ENCODE measurements at places on chromosomes 2 and 18.

GRCh38 chr18:10579079-10579867 lies 53.4 kb downstream of the NAPG start:
- DNase-seq = peak; percentile 47

DNA sequence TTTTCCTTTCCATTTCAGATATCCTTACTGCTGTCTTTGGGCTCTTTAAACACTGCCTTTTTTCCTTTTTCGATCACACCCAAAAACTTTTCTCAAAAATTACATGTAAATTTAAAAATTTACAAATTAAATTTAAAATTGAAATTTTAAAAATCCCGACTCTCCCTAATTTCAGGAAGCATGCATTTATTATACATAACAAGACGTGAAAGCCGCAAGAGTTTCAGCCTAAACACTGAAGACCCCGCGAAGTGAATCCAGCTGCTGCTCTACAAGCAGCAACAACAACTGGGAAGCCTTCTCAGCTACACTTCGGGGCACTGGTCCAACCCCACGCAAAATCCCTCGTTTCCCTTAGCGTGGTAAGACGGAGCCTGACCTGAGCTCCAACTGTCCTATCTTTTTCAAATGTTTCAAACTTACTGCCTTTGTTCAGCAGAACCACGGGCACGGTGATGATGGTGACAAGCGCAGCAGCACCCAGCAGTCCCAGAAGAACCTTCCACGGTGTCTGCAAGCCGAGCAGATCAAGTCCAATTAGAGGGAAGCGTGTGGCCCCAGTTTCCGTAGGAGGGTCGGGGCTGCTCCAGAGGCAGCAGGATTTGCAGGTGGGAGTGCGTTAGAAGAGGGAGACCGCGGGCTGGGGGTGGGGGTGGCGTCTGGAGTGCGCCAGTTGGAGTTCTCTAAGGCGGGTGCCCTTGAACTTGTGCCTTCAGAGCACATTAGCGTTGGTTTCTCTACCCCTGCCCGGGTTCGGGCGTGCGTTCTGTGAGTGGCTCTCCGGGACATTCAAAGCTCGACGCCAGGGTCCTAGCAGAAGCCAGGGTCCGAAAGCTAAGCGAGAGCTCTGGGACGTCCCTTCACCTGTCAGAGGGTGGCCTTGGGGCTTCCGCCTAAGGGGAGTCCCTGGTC lies 783 bp downstream of the DPP4 start:
- DNase-seq = no peak

DNA sequence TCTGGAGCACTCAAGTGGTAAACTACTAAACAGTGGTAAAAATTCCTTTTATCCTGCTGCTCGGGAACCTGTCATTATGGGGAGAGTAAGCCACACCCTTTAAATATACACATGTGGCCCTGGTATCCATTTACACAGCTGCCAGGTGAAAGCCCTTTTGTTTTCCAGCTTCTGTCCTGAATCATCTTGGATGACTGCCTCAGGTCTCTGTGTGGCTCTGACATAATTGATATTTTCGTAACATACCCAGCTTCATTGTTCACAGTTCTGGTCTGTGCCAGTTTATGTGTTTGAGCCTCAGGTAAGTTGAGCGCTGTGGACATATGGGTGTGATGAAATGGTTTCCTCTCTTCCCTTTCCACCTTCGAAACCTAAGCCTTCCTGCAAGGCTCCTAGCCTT lies 15.7 kb upstream of the TTC39C start:
- peak; percentile 19 for DNase-seq

DNA sequence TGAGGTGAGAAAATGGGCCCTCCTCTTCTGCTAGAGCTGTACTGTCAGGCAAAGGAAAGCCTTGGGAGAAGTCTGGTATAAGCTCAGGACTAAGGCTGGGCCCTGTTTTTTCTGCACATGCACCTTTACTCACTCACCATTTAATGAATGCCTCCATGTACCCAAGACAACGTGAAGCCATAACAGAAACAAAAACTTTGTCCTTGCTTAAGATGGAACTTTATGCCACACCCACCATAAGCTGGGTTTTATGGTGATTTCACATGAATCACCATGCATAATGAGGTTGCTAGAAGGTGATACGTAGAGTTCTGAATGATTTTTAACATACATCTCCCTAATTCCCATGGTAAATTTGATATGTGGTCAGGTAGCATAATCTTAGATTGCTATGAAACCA lies 63.7 kb upstream of the CYP26B1 start:
- no peak for DNase-seq

GRCh38 chr2:81853341-81853740 lies 1548.8 kb upstream of the LRRTM1 start:
- no peak for DNase-seq

GRCh38 chr2:181036848-181037603 lies 56.6 kb downstream of the UBE2E3 start:
- DNase-seq = peak; percentile 76

GRCh38 chr2:142734770-142735169 lies 142.7 kb upstream of the KYNU start:
- DNase-seq = no peak

DNA sequence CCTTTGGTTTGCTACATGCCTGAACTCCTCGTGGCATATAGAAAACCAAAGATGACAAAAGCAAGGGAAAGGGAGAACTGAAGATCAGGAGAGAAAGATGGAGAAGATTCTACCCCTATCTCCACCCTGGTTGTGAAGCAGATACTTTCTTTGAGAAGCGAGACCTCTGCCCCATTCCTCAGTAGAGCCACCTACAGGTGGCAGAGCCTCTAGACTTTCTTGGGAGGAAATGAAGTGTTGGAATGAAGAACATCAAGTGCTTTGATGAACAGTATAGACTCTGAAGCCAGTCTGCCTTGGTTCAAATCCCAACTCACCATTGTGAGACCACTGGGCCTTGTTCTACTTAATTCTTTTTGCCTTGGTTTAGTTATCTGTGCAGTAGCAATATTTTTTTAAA lies 348.8 kb upstream of the ETAA1 start:
- no peak for DNase-seq

DNA sequence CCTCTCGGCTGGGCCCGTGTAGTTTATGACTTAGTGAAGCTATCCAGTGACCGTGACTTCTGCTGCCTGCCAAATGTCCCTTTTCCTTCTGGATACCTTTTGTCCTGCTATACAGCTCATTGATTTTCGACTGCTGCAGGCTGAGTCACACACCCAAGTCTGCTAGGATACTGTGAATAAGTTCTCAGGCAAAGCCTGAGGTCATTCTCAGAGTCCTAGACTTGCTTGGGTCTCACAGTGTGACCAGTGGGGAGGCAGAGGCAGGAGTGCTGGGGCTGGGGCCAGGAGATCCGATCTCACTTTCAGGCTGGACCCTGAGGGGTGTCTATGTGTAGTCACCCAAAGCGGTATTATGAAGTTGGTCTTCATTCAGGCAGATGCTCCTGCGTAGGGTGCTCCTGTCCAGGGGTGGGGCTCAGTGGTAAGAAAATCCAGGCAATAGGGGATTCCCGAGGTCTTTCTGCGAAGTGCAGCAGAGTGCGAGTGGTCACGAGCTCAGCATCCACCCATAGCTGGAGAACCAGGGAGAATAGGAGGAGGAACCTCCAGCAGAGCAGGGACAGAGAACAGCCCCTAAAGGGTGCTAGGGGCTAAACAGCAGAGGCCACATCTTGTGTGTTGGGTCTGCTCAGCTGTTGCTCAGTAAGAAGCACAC lies 268.6 kb upstream of the NCKAP5 start:
- peak; percentile 50 for DNase-seq

- DNase-seq = no peak
These were observed 97.8 kb downstream of the TMEM18 start for GRCh38 chr2:579351-579886.

- DNase-seq = peak; percentile 10
These were observed 427.0 kb upstream of the TNP1 start for GRCh38 chr2:217286833-217287232.

DNA sequence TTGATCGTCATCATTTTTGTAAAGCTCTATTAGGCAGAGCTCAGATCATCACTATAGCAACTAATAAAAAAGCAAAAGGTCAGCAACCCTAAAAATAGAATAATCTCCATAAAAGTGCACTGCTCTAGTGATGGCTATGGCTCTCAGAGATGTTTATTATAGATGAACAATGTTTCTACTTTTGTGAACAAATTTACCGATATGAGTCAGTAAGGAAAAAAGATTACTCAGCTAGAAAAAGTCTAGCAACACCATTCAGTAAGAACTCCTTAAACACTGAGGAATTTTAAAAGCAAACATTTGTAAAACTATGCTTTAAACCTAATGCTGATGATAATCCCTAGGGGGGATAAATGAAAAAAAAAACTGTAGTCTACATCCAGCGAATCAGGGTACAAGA lies 69.6 kb downstream of the ACVR1C start:
- no peak for DNase-seq

GRCh38 chr2:127173057-127173456 lies 47.0 kb downstream of the CYP27C1 start:
- peak; percentile 92 for DNase-seq

- no peak for DNase-seq
These were observed 234.6 kb downstream of the HAUS1 start for GRCh38 chr18:46338766-46339165.

- no peak for DNase-seq
These were observed 74.4 kb upstream of the TANC1 start for GRCh38 chr2:158894078-158894477.

DNA sequence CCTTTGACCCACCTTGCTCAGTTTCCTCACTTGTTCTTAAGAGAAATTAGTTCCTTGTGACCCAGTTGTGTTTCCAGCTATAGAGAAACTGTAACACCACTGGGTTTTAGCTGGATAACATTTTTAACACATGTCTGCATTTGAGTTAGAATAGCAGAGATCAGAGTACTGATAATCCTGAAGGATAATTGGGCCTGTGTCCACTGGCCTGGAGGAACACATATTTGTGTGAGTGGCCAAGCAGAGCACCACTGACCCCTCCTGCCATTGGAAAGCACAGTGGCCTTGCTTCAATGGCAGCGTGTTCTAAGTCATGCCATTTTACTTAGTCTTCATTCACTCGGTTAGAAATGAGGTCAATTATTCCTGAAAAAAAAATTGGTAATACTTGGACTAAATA lies 42.6 kb downstream of the PKP4 start:
- no peak for DNase-seq

- no peak for DNase-seq
These were observed 292.3 kb upstream of the SIX2 start for GRCh38 chr2:45301307-45302277.

DNA sequence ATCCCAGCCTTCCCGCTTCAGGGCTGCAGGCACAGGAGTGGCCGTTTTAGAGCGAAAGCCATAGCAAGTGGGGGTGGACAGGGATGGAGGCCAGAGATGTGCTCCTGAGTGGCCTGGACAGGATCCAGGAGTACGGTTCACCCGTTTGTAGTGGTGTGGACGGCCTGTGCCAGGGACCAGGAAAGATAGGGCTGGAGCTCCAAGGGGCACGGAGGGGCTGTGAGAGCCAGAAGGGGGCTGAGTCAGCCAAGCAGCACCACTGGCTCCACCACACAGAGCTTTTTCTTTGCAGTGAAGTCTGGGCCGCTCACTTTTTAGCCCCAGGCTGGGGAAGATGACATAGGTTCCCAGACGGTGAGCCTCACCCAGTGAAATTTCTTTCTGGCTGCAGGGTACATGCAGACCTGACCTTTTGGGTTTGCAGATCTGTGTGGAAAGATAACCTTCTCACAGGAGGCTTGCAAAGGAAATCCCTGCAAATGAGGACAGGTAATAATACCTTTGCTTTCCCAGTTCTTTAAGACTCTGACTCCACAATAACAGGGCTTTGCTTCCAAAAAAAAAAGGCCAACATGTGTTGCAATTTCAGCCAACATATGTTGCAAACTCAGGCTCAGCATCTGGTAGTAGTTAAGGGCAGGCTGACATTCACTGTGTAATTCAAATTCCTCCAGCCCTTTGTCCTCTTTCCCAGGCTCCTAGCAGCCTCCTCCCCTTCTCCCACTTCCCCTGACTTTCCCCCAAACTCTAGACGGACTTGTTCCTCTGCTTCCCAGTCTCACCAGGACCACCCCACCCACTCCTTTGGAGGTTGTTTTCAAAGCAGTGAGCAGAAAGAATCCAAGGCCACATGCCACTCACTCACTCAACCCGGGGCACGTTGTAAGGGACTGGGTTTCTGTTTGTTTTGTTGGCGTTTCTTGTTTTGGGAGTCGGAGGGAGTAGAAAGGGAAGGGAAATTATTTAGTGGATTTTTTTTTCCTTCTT lies 20.3 kb upstream of the LAPTM4A start:
- DNase-seq = peak; percentile 92

GRCh38 chr18:25976554-25976953 lies 113.9 kb downstream of the SS18 start:
- DNase-seq = no peak

- no peak for DNase-seq
These were observed 65.8 kb upstream of the ATL2 start for GRCh38 chr2:38442643-38443541.

GRCh38 chr2:84886791-84887190 lies 5.9 kb upstream of the TRABD2A start:
- no peak for DNase-seq

- DNase-seq = no peak
These were observed 46.0 kb upstream of the FAM136A start for GRCh38 chr2:70347831-70348230.

DNA sequence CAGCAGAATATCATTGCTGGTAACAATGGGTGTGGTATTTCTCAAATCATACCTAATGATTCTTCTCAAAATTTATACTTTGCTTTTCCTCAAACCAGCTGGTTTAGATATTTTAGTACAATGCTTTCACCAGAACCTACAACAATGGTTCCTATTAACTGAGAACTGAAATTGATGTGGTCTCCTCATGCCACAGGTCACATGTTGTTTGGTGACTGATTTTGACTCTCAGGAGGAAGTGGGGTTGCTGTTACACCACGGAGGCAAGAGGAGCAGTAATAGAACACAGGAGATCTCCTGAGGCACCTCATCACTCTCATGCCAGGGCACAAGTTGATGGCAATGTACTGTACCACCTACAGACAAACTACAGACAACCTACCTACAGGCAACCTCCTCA lies 3.0 kb upstream of the CEP68 start:
- no peak for DNase-seq

GRCh38 chr2:75166491-75166890 lies 32.8 kb downstream of the TACR1 start:
- no peak for DNase-seq

DNA sequence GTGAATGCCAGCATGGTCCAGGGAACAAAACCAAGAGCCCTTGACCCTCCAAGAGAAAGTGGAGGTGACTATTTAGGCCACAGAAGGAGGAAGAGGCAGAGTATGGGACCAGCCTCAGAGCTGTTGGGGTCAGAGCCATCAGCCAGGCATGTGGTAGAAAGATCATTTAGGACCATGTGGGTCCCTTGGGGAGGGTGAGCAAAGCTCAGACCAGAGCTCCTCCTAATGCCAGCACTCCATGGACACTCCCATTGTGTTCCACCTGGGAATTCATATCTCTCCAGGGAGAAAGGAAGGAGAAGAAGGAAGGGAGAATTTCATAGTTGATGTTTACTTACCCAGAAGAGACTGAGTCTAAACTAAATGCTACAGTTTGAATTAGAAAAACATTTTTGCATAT lies 73.2 kb downstream of the CYBRD1 start:
- no peak for DNase-seq

- no peak for DNase-seq
These were observed 27.1 kb downstream of the STPG4 start for GRCh38 chr2:47127862-47128543.
